Activated CD4-positive, alpha-beta T cell treated with anti-CD3 and anti-CD28 coated beads, Interleukin-2, amount 10 ng/mL, durations not matched to agents 7 days and 5 days (primary cell): ENCODE measurements at places on chromosomes 13 and 19. TPM values are rescaled to one million over a fixed set of nuclear protein-coding genes. Genes with fewer than 3 reads are reported as not detected.

The IL12RB1 gene
- 86.8 TPM for total RNA-seq

The PCSK4 gene
- total RNA-seq = 4.4 TPM

The CCDC124 gene
- total RNA-seq = 59.2 TPM

DNA sequence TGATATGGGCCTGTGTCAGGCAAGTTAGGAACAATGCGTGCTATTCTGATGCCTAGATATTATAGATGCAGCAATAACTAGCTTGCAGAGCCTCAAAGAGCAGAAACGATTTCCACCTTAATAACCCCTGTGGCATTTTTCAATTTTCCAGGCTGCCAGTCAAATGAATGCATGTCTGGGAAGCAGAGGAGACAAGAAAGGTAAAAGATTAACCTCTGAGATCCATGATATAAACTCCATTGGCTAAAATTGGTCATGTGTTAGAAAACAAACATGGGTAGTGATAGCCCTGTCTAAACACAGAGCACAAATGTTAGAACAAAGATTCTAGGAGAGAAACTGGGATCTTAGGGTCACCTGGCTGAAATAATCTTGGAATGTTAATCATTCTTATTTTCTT is 811.1 kb downstream of the DIAPH3 start:
- H3K4me3 ChIP-seq = no peak overlapping the region
- H3K36me3 ChIP-seq = no peaks in the 10 kb centered on the region
- H3K27me3 ChIP-seq = peaks cover 3% of the 10 kb centered on the region

GRCh38 chr19:6273701-6274601 is 5.8 kb downstream of the MLLT1 start:
- H3K4me1 ChIP-seq = peaks cover 45% of the 10 kb centered on the region
- H3K27ac ChIP-seq = no peak overlapping the region
- H3K36me3 ChIP-seq = peaks cover 7% of the 10 kb centered on the region
- H3K4me3 ChIP-seq = no peak overlapping the region

DNA sequence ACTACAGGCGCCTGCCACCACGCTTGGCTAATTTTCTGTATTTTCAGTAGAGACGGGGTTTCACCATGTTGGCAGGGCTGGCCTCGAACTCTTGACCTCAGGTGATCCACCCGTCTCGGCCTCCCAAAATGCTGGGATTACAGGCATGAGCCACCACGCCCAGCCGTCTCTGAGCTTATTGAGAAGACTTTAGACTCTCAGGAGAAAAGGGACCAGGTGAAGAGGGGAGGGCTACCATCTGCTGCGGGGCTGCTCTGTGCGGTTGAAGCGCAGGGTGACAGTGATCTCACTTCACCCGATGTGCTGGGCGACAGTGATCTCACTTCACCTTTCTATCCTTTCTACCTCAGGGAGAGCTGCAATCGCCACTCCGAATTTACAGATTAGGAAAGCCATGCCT is 25.3 kb downstream of the PDCD5 start:
- H3K27ac ChIP-seq = no peak overlapping the region
- no peak overlapping the region for H3K4me3 ChIP-seq
- peaks cover 16% of the 10 kb centered on the region for H3K36me3 ChIP-seq
- H3K27me3 ChIP-seq = no peaks in the 10 kb centered on the region
- no peaks in the 10 kb centered on the region for H3K4me1 ChIP-seq

DNA sequence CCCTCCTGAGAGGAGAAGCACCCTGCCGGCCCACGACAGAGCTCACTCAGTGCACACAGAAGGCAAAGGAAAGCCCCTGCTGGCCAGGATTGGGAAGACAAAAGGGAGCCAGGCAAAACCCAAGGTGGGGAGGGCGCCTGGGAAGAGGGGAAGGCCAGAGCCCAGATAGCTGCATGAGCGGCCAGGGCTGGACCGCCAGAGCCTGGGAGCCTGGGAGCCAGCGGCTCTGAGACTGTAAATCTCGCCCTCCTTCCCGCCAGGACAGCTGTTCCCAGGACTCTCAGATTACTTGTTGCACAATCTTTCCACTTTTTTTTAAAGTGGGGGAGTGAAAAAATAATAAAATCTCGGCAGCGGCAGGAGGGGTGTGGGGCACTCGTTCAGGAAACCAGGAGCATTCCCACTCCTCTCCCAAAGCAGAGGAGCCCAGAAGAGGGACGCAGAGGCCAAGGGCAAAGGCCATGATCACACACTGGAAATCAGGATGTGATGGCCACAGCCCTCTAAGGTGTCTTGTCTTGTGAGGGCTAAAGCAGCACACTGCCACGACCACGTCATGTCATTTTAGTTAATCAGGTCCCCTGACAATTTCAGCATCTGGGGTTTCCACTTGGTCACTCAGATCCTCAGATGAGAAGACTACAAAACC is 19.6 kb upstream of the EPHX3 start:
- H3K4me3 ChIP-seq = no peak overlapping the region
- H3K4me1 ChIP-seq = no peaks in the 10 kb centered on the region
- peaks cover 33% of the 10 kb centered on the region for H3K36me3 ChIP-seq
- no peak overlapping the region for H3K27ac ChIP-seq
- DNase-seq = no peak

- H3K4me3 ChIP-seq = no peak overlapping the region
- no peaks in the 10 kb centered on the region for H3K36me3 ChIP-seq
- no peaks in the 10 kb centered on the region for H3K4me1 ChIP-seq
- no peak overlapping the region for H3K27ac ChIP-seq
Observed at GRCh38 chr13:113034451-113035212, 65.6 kb downstream of the MCF2L start.

GRCh38 chr13:38213314-38213713 is 136.3 kb upstream of the UFM1 start:
- H3K27ac ChIP-seq = no peak overlapping the region
- no peaks in the 10 kb centered on the region for H3K27me3 ChIP-seq
- H3K36me3 ChIP-seq = no peaks in the 10 kb centered on the region

DNA sequence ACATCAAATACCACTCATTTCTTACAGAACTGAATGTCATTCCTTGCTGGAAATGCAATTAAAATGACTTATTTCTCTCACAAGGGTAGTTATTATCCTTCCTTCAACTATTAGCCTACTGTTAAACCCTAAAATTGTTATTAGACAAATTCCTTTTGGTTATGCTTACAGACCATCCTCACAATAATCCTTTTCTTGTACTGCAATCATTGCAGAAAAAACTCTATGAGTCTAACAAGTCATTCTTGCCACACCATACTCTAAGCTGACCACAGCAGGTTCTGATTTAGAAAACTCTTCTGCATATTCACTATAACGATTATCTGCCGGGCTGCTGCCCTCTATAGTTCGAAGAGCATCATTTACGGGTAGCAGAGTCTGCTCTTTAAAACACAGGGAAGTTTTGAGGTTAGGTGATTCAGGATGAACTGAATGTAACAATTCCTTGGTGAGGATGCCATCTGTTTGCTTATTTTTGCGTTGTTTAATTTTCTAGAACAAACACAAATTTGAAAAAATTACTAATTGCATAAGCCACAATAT is 38.2 kb downstream of the MTMR6 start:
- DNase-seq = no peak
- no peak overlapping the region for H3K4me3 ChIP-seq
- H3K36me3 ChIP-seq = peaks cover 29% of the 10 kb centered on the region
- H3K27ac ChIP-seq = no peak overlapping the region

GRCh38 chr19:49567861-49568441 is 12.4 kb downstream of the NOSIP start:
- DNase-seq = peak; percentile 92
- peaks cover 29% of the 10 kb centered on the region for H3K36me3 ChIP-seq
- H3K27me3 ChIP-seq = no peaks in the 10 kb centered on the region
- H3K27ac ChIP-seq = peak overlapping the region; percentile 98

DNA sequence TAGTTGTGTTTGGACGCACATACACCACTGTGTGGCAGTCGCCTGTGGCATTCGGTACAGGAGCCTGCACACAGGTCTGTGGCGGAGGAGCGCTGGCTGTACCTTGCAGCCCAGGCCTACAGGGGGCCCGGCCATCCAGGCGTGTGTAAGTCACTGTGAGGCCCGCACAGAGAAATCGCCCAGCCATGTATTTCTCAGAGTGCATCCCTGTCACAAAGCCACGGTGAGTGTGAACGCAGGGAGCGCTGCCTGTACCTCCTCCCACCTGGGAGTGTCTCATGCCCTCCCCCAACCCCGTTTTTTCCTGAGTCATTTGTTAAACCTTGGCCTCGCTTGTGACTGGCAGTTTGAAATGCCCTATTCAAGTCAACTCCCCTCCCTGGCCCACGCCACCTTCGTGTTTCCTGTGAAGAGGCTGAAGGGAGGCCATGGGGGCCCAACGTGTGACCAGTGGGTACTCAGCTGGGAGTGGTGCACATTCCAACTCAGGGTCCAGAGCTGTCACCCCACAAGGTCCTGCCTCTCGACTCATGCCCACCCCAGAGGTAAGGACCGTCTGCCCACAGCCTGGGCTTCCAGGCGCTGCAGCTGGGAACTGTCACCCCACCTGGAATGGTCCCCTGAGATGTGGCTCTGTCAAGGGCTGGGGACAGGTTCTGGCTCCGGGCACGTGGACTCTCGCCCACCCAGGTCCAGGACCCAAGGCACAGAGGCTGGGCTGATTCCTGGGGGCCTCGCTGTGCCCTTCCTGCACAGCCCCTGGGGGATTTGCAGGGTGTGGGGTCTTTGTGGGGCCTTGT is 11.6 kb upstream of the RASA3 start:
- H3K4me3 ChIP-seq = no peak overlapping the region
- peak; percentile 43 for DNase-seq
- H3K4me1 ChIP-seq = peaks cover 41% of the 10 kb centered on the region
- no peak overlapping the region for H3K27ac ChIP-seq

DNA sequence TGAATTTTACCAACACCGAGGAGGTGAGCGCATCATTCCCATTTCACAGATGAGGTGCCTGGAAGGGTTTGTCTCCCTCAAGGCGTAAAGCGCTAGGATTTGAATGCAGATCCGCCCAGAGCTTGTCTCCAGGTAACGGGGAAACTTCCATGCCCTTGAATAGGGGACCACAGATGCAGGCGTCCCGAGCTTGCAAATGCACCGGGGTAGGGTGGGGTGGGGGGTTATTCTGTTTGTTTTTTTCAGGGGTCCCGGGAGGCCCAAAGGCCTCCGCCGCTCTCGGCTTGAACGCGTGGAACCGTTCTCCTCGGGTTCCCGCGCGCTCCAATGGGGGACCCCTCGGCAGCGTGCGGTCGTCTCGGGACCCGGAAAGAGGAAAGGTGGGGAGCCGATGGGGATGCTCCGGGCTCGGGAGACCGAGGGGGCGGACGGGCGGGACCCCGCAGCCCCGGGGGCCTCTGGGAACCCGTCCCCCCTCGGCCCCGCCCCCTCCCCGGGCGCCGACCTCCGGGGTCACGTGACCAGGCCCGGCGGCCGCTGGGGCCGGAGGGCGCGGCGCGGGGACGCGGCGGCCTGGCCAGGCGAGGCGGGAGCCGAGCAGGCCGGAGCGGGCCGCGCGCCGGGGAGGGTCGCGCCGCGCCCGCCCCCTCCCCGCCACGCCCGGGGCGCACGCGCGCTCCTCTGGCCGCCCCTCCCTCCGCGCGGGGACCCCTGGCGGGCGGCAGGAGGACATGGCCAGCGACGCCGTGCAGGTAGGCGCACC is at the start of gene PKN1:
TSS of gene PKN1 (plus strand) at position 516 of the 763 bp plus-strand sequence. CDS start at position 732, 216 bp downstream.
- peak; percentile 48 for DNase-seq
- peaks cover 5% of the 10 kb centered on the region for H3K27me3 ChIP-seq
- peaks cover 41% of the 10 kb centered on the region for H3K4me1 ChIP-seq
- H3K27ac ChIP-seq = peak within 1 kb of the TSS; percentile 90
- H3K36me3 ChIP-seq = peaks cover 2% of the 10 kb centered on the region
- H3K4me3 ChIP-seq = peak within 1 kb of the TSS; percentile 71

GRCh38 chr13:66296875-66297274 is 933.3 kb downstream of the PCDH9 start:
- no peaks in the 10 kb centered on the region for H3K27me3 ChIP-seq
- no peak overlapping the region for H3K27ac ChIP-seq
- H3K4me1 ChIP-seq = no peaks in the 10 kb centered on the region

GRCh38 chr19:47628078-47628771 is 19.3 kb downstream of the BICRA start:
- H3K27ac ChIP-seq = no peak overlapping the region
- no peak overlapping the region for H3K4me3 ChIP-seq
- DNase-seq = no peak
- peaks cover 11% of the 10 kb centered on the region for H3K4me1 ChIP-seq
- H3K36me3 ChIP-seq = no peaks in the 10 kb centered on the region
- no peaks in the 10 kb centered on the region for H3K27me3 ChIP-seq
